ENCODE measurements at places on chromosomes 13 and 19. TPM values are rescaled to one million over a fixed set of nuclear protein-coding genes. Genes with fewer than 3 reads are reported as not detected.
A peak's percentile ranks its signal among the peaks of the same experiment; 100 is the strongest.

Gene SLC25A41
- total RNA-seq: not detected

Gene HTR2A
- 0.18 TPM for total RNA-seq

Gene ZSCAN4
- not detected for total RNA-seq

Gene TIMM50
- 15.7 TPM for total RNA-seq

DNA sequence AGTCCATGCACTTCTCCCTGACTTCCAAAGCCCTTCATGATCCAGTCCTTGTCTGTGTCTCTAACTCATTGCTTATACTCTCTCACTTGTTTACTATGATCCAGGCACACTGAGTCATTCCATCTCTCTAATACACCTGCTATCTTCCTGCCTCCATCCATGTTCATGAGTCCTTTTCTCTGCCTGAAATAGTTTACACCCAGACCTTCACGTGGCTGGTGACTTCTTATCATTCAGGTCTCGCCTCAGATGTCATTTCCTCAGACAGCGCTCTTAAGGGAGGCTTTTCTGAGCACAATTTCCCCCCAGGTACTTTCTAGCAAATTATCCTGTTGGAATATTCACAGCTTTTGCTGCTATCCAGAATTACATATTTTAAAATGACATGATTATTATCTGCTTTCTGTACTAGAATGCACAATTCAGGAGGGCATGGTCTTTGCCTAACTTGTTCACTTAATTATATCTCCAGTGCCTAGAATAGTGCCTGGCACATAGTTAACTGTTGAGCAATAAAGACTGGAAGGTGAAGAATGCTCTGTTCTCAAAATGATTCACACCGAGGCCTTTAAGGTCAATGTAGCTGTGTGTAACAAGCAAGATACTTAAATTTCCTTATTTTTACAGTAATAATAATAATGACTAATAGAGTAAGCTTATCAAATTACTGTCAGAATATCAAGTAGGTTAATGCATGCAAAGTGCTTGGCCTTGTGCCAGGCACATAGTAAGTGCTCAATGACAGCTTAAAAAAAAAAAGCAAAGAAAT lies 183.7 kb upstream of the SPRY2 start:
- DNase-seq: no peak

DNA sequence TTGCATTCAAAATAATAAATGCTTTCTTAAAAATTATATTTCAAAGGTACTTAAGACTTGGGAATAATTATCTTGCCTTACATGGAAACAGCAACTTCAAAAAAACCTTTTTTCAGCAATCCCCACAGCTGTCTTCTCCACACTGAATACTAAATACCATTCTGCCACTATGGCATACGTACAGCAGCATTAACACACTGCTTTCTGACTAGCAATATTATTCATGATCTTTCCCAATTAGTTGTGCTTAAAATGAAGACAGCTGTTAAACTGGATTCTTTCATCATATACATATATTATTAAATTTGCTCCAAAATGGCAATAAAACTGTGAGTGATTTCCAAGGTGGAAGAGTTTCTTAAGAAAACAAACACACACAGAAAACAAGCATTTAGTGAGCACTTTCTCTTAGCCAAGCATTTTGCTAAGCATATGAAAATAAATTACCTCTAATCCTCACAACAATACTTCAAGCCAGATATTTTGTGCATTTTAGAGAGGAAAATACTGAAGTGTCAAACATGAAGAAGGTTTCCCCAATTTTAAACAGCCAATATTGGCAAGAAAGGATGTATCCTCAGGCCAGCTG lies 609.5 kb downstream of the SLITRK1 start:
- DNase-seq: no peak

DNA sequence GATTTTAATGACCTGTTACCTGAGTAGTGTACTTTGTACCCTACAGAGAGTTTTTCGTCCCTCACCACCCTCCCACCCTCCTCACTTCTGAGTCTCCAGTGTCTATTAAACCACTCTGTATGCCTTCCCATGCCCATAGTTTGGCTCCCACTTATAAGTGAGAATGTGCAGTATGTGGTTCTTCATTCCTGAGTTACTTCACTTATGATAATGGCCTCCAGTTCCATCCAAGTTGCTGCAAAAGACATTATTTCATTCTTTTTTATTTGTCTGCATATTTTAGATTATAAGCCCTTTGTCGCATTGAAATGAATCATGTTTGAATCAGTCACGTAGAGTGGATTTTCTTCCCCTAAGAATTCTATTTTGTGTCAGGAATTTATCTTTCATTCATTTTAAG lies 12.2 kb upstream of the HTR2A start:
- DNase-seq: no peak

DNA sequence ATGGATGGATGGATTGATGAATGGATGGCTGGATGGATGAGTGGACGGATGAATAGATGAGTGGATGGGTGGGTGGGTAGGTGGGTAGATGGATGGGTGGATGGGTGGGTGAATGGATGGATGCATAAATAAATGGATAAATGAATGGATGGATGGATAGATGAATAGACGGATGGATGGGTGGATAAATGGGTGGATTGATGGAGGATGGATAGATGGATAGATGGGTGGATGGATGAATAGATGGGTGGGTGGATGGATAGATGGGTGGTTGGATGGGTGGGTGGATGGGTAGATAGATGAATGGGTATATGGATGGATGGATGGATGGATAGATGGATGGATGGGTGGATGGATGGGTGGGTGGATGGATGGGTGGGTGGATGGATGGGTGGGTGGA lies 84.9 kb upstream of the ZNF536 start:
- no peak for DNase-seq

DNA sequence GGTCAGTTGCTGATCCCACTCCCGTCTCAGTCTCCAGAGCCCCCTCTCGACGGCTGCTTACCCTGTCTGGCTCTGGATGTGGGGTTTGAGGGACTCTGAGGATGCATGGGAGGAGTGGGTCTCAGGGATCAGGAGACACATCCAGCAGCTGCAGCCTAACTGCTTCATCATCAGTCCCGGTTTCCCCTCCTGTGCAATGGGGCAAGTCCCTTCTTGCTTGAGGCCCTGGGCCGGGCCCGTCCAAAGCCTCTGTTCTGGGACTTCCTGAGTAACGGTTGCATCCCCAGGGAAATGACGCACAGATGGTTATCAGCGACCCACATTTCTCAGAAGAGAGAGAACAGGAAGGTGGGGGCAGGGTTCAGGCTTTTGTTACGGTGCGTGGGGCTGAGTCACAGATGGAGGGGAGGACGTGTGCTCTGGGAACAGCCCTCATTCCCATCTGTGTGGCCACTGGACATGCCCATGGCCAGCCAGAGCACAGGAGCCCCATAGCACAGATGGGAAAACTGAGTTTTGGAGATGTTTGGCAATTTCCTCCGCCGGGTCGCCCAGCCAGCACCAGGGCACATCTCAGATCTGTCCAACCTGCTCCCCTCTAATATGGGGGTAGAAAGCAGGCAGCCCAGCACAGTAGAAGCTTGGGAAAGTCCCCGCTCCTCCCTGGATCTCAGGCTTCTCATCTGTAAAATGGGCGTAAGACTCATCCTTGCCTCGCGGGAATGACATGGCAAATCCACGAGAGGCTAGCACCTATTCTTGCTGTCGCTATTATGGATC lies 19.3 kb downstream of the GNA15 start:
- no peak for DNase-seq

- DNase-seq: no peak
Measured at GRCh38 chr13:38759390-38759789, 72.5 kb downstream of the FREM2 start.

DNA sequence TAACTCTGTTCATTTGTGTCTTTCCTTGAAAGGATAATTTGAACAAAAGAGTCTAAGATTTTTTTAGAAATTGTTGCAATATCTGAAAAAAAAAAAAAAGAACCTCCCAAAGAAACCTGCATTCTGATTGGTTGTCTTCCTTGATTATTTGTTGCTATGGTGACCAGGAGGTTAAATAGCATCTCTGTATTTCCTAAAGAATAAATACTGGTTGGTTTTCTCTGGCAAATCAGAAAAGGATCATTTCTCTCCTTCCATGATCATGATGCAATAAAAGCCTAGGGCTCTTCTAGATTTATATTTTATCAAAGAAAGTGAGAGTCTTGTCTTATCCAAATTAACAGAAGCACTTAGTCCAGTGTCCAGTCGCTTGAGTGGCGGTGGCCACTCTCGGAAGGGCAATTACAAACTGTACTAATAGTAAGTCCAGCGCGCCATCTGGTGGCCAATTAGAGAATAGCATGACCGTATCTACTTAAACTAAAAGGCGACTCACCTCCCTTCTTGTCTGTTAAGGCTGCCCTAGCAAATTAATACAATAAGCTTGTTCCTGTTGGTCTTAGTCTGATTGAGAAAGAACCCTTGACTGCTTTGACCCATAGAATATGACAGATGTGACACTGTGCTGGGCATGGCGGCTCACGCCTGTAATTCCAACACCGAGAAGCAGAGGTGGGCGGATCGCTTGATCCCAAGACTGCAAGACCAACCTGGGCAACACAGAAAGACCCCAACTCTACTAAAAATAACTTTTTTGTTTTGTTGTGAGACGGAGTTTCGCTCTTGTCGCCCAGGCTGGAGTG lies 47.0 kb upstream of the PNMA8B start:
- peak; percentile 93 for DNase-seq

DNA sequence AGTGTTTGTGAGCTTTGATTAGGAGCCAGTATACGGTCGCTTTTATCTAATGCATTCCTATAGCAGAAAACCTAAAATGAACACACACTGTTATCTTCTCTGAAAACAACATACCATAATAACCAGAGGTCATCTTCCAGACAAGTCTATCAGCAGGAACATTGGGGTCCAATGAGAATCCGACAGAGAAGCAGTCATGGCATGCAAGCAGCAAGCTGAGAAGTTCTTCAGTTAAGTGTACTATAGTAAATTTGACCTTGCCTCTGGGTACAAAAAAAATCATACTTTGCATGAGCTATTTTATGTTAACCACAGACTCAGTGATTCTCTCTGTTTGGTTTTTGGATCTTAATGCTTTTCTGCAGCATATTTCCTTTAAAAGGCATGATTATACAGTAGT lies 1505.1 kb downstream of the PCDH9 start:
- DNase-seq: no peak

DNA sequence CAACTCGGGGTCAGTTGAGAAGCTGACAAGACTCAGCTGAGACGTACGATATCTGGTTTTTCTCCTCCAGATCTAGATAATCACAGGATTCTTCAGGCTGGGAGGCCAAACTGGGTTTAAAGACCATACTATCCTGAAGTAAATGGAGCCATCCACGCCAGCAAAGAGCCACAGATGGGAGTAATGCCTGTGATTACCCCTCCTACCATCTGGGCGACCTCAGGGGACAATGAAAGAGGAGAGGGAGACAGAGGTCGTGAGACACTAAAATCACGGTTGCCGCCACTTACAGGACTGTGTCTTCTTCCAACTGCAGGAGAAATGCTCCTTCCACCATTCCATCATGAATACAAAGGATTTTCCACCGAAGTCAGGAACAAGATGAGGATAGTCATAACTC lies 3.1 kb upstream of the NLRP13 start:
- DNase-seq: no peak

GRCh38 chr13:36131931-36132297 lies 732 bp upstream of the DCLK1 start:
- peak; percentile 43 for DNase-seq

DNA sequence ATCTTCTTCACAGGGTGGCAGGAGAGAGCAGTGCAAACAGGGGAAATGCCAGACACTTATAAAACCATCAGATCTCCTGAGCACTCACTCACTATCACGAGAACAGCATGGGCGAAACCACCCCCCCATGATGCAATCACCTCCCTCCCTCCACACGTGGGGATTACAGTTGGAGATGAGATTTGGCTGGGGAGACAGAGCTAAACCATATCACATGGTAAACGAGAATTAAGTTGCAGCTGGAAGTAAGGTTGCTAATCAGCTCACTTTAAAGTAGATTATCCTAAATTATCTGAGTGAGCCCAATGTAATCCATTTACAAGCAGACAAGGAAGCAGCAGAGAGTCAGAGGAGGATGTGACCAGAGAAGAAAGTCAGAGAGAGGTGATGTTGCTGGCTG lies 102.2 kb upstream of the IPO5 start:
- DNase-seq: no peak

GRCh38 chr13:21014139-21014501 lies 47.3 kb downstream of the LATS2 start:
- DNase-seq: no peak

DNA sequence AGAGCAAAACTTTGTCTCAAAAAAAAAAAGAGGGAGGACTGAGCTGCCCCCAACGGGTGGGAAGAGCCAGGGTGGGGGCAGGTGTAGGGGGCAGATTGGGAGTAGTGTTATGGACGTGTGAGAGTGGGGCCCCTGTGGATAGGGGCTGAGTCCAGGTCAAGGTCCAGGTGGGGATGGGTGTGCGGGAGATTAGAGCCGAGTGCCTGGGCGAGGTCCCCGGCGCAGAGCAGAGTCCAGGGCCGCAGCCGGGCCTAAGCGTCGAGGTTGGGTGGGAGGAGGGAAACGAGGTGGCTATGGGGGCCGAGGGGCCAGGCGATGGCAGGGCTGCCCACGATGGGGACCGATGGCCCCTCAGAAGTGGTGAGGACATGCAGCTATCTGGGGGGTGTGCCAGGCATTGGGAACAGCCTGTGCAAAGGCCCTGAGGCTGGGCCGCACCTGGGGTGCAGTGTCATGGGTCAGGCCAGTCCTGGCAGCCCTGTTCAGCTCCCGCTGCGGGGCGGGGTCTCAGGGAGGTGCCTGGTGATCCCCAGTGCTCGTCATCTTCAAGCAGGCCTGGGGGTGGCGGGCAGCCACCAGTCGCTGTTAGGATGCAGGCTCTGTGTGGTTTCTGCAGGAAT lies 12.3 kb upstream of the MISP start:
- no peak for DNase-seq

GRCh38 chr19:16041299-16041990 lies 34.9 kb upstream of the TPM4 start:
- peak; percentile 65 for DNase-seq

DNA sequence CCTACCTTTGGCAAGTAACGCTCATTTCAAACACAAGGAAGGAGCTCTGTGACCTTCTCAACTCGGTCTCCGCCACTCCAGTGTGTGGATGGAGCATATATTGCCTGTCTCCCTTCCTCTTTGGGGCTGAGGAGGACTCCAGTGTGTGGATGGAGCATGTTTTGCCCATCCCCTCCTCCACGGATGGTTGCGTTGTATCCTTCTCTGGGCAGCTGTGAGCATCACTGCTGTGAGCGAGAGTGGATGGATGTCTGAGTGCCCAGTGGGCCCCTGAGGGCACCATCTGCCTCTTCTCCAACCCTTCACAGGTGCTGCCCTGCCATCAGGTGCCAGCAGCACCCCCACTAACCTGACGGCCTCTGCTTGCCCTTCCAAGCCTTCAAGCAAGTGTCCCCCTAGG lies 186.2 kb downstream of the TEX29 start:
- DNase-seq: no peak

GRCh38 chr13:19633479-19634255 lies at the start of gene MPHOSPH8:
Gene MPHOSPH8 (plus strand): TSS chr13:19633659. CDS start chr13:19633749, 90 bp downstream.
- DNase-seq: peak; percentile 96
